ENCODE measurements at places on chromosomes 7 and 10. TPM values are rescaled to one million over a fixed set of nuclear protein-coding genes. Genes with fewer than 3 reads are reported as not detected.

TMEM213 gene
- not detected for total RNA-seq

SPDYE16 gene
- total RNA-seq, result not detected

SNX10 gene
- 4.3 TPM for total RNA-seq

MLXIPL gene
- 0.25 TPM for total RNA-seq

SUN3 gene
- total RNA-seq, result not detected

SPDYE2B gene
- not detected for total RNA-seq

TFPI2 gene
- 271 TPM for total RNA-seq

CYCS gene
- 258 TPM for total RNA-seq

BMPR1A gene
- total RNA-seq, result 29.4 TPM

SPDYE2 gene
- not detected for total RNA-seq
